ENCODE measurements at places on chromosomes 12 and 14.

- no peak for DNase-seq
Observed at GRCh38 chr12:46453428-46453827, 80.9 kb upstream of the SLC38A2 start.

DNA sequence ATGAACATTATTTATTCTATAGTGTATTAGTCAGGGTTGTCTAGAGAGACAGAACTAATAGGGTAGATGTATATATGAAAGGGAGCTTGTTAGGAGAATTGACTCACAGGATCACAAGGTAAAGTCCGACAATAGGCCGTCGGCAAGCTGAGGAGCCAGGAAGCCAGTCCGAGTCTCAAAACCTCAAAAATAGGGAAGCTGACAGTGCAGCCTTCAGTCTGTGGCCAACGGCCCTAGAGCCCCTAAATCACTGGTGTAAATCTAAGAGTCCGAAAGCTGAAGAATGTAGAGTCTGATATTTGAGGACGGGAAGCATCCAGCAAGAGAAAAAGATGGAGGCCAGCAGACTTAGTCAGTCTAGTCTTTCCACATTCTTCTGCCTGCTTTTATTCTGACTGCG, 912.2 kb downstream of the FLRT2 start:
- DNase-seq, result no peak

DNA sequence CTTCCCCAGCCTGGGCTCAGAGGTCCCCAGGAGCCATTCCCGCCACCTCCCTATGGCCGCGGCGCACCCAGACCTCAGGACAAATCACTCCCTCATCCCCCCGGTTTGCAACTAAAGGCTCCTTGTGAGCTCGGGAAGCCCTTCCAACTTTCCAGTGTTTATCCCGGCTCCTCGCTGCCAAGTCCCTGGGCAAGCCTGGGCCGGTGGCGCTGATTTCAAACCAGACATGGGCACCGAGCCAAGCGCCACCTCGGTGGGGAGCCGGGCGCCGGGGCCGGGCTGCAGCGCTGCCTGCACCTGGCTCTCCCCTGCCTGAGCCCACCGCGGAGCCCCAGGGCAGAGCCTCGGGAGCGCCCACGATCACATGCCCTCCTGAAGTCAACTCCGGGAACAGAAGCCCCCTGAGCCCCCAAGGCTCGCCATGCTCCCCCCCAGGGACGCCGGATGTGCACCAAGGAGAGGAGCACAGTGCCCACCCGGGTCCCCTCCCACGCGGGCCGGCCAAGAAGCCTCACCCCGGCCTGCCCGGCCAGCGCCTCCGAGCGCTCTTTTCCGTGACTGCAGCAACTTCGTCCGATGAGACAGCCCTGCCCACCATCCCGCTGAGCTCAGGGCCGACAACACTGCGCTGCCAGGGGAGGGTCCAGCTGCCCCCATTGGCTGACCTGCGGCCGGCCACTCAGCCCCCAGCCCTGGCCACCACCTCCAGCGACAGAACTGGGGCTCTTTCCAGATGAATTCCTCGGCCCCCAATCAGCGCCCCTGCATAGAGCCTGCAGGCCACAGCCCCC, 50.0 kb downstream of the NCOR2 start:
- DNase-seq, result no peak

DNA sequence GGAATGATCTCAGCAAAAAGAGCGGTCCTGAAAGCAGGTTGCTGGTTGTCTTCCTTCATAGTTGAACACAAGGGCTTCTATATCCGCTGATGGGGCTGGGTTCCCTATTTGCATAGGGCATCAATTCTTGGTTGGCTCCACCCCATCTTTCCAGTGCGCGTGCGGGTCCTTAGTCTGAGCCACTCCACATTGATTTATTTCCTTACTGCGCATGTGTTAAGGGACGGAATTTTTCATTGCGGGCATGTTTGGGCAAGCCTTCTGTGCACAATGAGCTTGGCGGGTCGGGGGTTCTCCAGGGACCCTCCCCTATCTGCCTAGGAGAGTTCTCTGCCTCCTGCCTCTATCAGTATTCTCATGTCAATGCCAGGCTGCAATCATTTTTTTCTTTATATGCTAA, 21.2 kb upstream of the DLGAP5 start:
- no peak for DNase-seq

DNA sequence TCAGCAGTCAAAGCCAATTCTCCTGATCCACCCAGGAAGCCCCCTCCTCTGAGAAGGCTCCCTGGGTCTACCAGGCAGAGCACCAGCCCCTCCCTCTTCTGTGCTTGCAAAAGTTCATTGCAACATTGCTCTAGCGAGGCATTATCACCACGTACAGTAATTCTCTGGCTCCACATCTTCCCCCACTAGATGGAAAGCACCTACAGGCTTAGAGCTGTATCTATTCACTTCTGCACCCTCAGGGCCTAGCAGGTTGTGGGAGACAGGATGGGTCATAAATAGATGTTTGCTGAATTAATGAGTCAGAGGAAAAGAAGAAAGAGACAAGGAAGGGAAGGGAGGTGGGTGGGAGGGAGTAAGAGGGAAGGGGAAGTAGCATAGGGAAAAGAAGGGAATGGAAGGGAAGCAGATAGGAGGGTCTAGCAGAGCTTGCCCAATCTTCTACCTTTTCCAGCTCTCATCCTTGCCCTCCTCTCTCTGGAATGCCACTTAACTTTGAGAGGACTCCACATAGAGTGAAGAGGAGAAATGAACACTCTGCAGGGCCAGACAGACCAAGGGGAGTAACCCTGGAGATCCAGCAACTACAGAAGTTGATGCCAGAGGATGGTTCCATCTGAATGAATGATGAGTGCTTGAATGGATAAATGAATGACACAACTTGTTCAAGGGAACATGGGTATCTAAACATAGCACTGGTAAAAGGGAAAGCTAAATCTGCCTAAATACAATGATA, 42.0 kb upstream of the NT5DC3 start:
- no peak for DNase-seq

- no peak for DNase-seq
Observed at GRCh38 chr12:26120561-26121274, 4.1 kb downstream of the BHLHE41 start.

DNA sequence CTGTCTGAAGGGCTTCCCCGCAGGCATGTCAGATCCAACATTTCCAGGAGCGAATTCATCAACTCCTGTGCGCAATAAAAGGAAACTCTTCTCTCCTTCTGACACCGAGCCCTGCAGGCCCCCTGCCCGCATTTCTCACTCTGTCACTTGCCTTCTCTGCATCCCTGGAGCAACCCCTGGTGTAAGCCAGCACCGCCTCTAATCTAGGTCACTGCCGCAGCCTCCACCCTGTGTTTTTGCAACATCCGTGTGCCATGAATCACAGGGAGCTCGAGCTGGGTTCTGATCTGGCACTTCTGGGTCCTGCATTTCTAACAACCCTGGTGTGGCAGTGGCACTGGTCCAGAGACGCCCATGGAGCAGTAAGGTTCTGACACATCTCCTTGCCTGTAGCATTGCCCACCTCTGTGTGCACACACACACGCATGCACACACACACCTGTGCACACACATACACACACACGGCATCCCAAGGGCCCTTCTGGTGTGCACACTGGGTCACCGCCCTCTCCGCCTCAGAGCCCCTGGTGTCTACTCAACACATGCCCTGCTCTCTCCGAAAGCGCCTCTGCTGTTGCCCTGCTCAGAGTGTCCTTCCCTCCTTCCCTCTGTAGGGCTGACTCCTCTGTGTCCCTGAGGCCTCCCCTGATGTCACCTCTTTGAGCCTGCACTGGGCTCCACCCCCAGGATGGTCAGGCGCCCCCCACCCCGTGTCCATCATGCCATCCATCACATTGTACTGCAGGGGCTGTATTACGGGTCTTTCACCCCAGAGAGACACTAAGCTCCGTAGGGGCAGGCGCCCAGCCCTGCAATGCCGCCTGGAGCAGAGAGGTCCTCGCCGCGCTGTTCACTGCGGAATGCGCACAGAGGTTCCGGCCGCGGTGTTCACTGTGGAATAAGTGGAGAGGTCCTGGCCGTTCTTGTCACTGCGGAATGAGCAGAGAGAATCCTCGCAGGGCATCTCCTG, 111.4 kb upstream of the SFSWAP start:
- DNase-seq, result no peak

GRCh38 chr12:113262710-113263109, 41.4 kb downstream of the TPCN1 start:
- no peak for DNase-seq
